Frontal cortex (tissue), 4 donors: ENCODE measurements at places on chromosomes 7 and 10. TPM values are rescaled to one million over a fixed set of nuclear protein-coding genes. Genes with fewer than 3 reads are reported as not detected.

- no peak for DNase-seq
Observed at GRCh38 chr7:133052826-133053225, 29.1 kb downstream of the CHCHD3 start.

DNA sequence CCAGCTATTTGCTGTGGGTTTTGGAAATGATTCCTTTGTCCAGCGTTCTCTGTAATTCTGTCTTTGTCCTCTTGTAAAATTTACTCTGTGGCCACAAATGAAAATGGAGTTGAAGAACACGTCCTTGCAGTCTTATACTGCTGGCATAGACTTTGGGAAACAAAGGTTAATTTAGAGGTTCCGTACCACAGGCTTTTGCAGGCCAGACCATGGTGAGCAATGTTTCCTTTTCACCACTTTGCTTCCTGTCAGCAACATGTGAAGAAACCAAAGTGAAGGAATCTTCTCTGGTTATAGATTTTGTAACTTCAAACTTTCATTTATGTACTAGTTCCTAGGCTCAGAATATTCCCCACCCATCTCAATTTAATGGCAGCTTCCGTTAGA, 488.5 kb downstream of the MDFIC start:
- no peak for DNase-seq

The SLC29A4 gene
- total RNA-seq: 14.7 TPM

- DNase-seq: no peak
Observed at GRCh38 chr7:12812111-12812510, 124.7 kb downstream of the ARL4A start.

The AKR1C8 gene
- not detected for total RNA-seq
